Transverse colon (tissue), 4 donors: ENCODE measurements at places on chromosomes 4 and X. TPM values are rescaled to one million over a fixed set of nuclear protein-coding genes. Genes with fewer than 3 reads are reported as not detected.

The F8A2 gene
- not detected for total RNA-seq

The XAGE2 gene
- not detected for total RNA-seq

The DKK2 gene
- total RNA-seq, result 0.55 TPM

The TMPRSS11A gene
- total RNA-seq, result not detected

The TET2 gene
- total RNA-seq, result 23.9 TPM

The SLC2A9 gene
- total RNA-seq, result 3.4 TPM

GRCh38 chr4:1205586-1206298, 33.4 kb upstream of the SPON2 start:
- H3K36me3 ChIP-seq, result no peaks in the 10 kb centered on the region
- peak; percentile 13 for DNase-seq
- no peak overlapping the region for H3K4me3 ChIP-seq
- H3K4me1 ChIP-seq, result peaks cover 73% of the 10 kb centered on the region
- H3K27ac ChIP-seq, result peak overlapping the region; percentile 86
- H3K27me3 ChIP-seq, result no peaks in the 10 kb centered on the region

- H3K27me3 ChIP-seq, result no peaks in the 10 kb centered on the region
- no peak for DNase-seq
- no peak overlapping the region for H3K27ac ChIP-seq
- H3K4me3 ChIP-seq, result no peak overlapping the region
Measured at GRCh38 chrX:11334165-11334564, 41.0 kb downstream of the AMELX start.

GRCh38 chr4:115121351-115122043, 8.1 kb upstream of the NDST4 start:
- DNase-seq, result no peak
- H3K4me1 ChIP-seq, result no peaks in the 10 kb centered on the region
- H3K27ac ChIP-seq, result no peak overlapping the region

- no peak for DNase-seq
- H3K27me3 ChIP-seq, result no peaks in the 10 kb centered on the region
- no peaks in the 10 kb centered on the region for H3K4me1 ChIP-seq
- no peaks in the 10 kb centered on the region for H3K36me3 ChIP-seq
- H3K4me3 ChIP-seq, result no peak overlapping the region
- H3K27ac ChIP-seq, result no peak overlapping the region
Measured at GRCh38 chr4:77093401-77093800, 17.6 kb upstream of the CCNI start.

GRCh38 chrX:10350981-10351380, 194.2 kb downstream of the CLCN4 start:
- H3K36me3 ChIP-seq, result no peaks in the 10 kb centered on the region
- no peak overlapping the region for H3K27ac ChIP-seq
- H3K27me3 ChIP-seq, result no peaks in the 10 kb centered on the region
- no peak for DNase-seq
- H3K4me3 ChIP-seq, result no peak overlapping the region

- no peak for DNase-seq
- H3K27me3 ChIP-seq, result no peaks in the 10 kb centered on the region
- H3K4me1 ChIP-seq, result no peaks in the 10 kb centered on the region
- H3K27ac ChIP-seq, result no peak overlapping the region
Measured at GRCh38 chrX:111917591-111917990, 41.6 kb downstream of the TRPC5OS start.

- no peaks in the 10 kb centered on the region for H3K36me3 ChIP-seq
- DNase-seq, result no peak
- H3K4me3 ChIP-seq, result no peak overlapping the region
- no peak overlapping the region for H3K27ac ChIP-seq
- no peaks in the 10 kb centered on the region for H3K4me1 ChIP-seq
Measured at GRCh38 chr4:150229520-150229919, 151.3 kb downstream of the DCLK2 start.

DNA sequence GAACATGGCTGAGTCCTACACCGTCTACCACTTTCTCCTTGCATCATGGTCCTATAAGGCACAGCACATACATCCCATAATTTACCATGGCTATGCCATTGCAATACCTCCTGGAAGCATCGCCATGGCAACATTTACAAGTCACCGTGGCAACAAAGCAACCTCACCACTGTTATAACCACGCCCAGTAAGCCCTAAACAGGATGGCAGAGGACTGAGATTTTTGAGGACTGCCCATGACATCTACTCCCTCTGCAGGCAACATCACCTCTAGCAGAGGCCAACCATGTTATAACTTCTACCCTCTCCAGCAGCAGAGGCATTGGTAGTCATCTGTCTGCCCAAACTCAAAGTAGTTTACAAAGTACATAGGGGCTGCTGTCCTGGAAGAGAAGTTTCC, 29.7 kb downstream of the BCOR start:
- no peaks in the 10 kb centered on the region for H3K27me3 ChIP-seq
- DNase-seq, result no peak
- H3K4me3 ChIP-seq, result no peak overlapping the region
- no peaks in the 10 kb centered on the region for H3K4me1 ChIP-seq

DNA sequence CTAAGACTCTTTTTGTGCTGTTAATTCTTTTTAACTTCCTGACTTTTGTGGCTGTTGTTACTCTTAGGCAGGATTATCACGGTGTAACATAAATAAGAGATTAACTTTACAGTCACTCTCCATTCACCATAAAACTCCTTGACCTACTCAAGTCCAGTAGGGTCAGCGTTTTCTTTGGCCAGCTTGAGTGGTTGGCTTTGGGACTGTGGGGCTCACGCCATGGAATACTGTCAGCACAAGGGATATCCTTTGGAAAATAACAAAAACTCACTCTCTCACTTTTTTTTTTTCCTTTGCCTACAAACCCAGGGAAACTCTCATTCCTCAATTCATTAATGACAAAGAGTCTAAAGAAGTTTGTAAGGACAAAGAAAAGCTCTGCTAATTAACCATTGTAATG, 89.4 kb upstream of the TLL1 start:
- H3K4me1 ChIP-seq, result no peaks in the 10 kb centered on the region
- H3K36me3 ChIP-seq, result no peaks in the 10 kb centered on the region
- no peak overlapping the region for H3K27ac ChIP-seq
- DNase-seq, result no peak
- no peak overlapping the region for H3K4me3 ChIP-seq

GRCh38 chrX:46770000-46770816, 11.3 kb upstream of the SLC9A7 start:
- no peak for DNase-seq
- no peaks in the 10 kb centered on the region for H3K36me3 ChIP-seq
- H3K27ac ChIP-seq, result no peak overlapping the region
- H3K27me3 ChIP-seq, result no peaks in the 10 kb centered on the region
- H3K4me1 ChIP-seq, result no peaks in the 10 kb centered on the region

GRCh38 chrX:72003811-72004750, 93.4 kb downstream of the NHSL2 start:
- H3K4me1 ChIP-seq, result no peaks in the 10 kb centered on the region
- no peak for DNase-seq
- no peak overlapping the region for H3K4me3 ChIP-seq
- H3K27me3 ChIP-seq, result no peaks in the 10 kb centered on the region
- H3K36me3 ChIP-seq, result no peaks in the 10 kb centered on the region

- no peaks in the 10 kb centered on the region for H3K4me1 ChIP-seq
- no peak within 1 kb of the TSS for H3K27ac ChIP-seq
- no peak within 1 kb of the TSS for H3K4me3 ChIP-seq
- H3K27me3 ChIP-seq, result no peaks in the 10 kb centered on the region
- no peaks in the 10 kb centered on the region for H3K36me3 ChIP-seq
Measured at GRCh38 chr4:39062094-39062769, at the start of gene KLHL5. KLHL5 (plus strand) TSS chr4:39062232; CDS start chr4:39062653, 421 bp downstream.

GRCh38 chr4:169209388-169209883, 61.3 kb downstream of the SH3RF1 start:
- peaks cover 10% of the 10 kb centered on the region for H3K4me1 ChIP-seq
- H3K27me3 ChIP-seq, result no peaks in the 10 kb centered on the region

GRCh38 chrX:10015355-10015722, 48.2 kb downstream of the CLDN34 start:
- H3K4me1 ChIP-seq, result peaks cover 3% of the 10 kb centered on the region
- no peak for DNase-seq
- peak overlapping the region; percentile 83 for H3K27ac ChIP-seq

GRCh38 chrX:20455001-20455400, 188.3 kb upstream of the RPS6KA3 start:
- DNase-seq, result no peak
- H3K36me3 ChIP-seq, result no peaks in the 10 kb centered on the region
- H3K27ac ChIP-seq, result no peak overlapping the region
- no peaks in the 10 kb centered on the region for H3K27me3 ChIP-seq
- H3K4me1 ChIP-seq, result no peaks in the 10 kb centered on the region
- no peak overlapping the region for H3K4me3 ChIP-seq
